KBM-7 (cell line): ENCODE measurements at places on chromosomes 11 and 22.

- no peak for DNase-seq
Observed at GRCh38 chr11:112271242-112271641, 10.6 kb upstream of the PLET1 start.

- no peak for DNase-seq
Observed at GRCh38 chr22:27603800-27604144, 197.8 kb downstream of the MN1 start.

GRCh38 chr11:102615077-102615893 is 9.8 kb downstream of the MMP20 start:
- peak; percentile 9 for DNase-seq

DNA sequence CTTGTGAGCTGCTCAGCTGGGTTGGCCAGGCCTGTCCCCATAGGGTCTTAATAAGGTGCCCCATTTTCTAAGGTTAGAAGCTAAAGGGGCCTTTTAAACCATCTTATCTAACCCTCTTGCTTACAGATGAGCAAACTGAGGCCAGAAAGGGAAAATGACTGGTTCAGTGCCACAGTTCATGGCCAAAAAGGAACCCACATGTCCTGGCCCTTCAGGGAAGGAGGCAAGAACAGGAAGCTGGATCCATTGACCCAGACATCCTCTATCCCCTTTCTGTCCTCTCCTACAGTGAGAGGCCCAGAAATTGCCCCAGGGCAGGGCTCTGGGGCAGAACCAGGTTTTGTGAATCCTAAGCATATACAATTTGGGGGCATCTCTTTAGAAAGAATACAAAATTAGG is 10.0 kb downstream of the PRG3 start:
- DNase-seq = no peak

DNA sequence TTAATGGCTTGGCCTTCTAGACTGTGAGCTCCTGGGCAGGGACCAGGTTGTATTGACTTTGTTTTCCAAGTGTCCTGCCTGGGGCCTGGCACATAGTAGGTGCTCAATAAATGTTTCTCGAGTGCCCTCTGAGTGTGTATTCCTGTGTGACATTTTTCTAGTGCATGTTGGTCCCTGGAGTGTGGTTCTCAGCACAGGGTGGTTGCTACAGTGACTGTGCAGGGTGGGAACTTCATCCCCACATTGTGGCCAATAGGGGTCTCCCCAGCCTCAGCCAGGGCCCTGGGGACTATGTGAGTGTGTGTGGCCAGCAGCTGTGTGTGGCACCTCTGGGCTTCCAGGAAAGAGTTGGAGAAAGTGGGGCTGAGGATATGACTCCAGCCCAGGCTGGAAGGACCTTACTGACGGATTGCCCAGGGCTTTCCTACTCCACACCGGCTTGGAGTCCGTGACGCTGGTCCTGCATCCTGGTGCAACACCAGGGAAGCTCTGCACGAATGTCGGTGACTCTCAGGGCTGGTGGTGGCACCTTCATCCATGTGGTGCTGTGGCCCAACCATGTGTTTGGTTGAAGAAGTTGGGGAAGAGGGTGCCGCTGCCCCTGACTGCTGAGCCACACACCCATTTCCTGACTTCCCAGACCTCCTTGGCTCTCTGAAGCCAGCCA is 9.0 kb upstream of the MARK2 start:
- peak; percentile 55 for DNase-seq

GRCh38 chr22:21764038-21764804 is 28.6 kb upstream of the YPEL1 start:
- DNase-seq = no peak

DNA sequence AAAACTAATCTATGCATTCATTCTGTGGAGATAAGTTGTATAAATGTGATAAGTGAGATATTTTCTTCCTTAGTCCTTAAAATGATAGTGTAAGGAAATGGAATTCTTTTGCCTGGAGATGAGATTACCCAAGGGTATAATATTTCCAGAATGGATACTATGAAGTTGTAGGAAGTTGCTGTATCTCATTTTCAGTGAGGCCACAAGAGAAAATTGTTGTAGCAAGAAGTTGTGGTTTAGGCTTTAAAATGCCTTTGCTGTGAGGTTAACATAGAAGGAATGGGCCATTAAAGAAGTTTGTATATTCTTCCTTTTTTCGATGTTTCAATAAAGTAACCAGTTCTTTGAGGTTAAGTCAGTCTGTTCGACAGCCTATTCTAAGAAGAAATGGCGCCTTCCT is 50.7 kb upstream of the LIN7C start:
- DNase-seq = no peak

- DNase-seq = no peak
Observed at GRCh38 chr11:70272009-70272408, 1.5 kb downstream of the PPFIA1 start.
